ENCODE measurements at places on chromosomes 3 and 15.

- peak; percentile 73 for DNase-seq
Observed at GRCh38 chr15:96460106-96460505, 129.6 kb downstream of the NR2F2 start.

- DNase-seq, result no peak
Observed at GRCh38 chr3:128195369-128195768, 42.1 kb downstream of the EEFSEC start.

DNA sequence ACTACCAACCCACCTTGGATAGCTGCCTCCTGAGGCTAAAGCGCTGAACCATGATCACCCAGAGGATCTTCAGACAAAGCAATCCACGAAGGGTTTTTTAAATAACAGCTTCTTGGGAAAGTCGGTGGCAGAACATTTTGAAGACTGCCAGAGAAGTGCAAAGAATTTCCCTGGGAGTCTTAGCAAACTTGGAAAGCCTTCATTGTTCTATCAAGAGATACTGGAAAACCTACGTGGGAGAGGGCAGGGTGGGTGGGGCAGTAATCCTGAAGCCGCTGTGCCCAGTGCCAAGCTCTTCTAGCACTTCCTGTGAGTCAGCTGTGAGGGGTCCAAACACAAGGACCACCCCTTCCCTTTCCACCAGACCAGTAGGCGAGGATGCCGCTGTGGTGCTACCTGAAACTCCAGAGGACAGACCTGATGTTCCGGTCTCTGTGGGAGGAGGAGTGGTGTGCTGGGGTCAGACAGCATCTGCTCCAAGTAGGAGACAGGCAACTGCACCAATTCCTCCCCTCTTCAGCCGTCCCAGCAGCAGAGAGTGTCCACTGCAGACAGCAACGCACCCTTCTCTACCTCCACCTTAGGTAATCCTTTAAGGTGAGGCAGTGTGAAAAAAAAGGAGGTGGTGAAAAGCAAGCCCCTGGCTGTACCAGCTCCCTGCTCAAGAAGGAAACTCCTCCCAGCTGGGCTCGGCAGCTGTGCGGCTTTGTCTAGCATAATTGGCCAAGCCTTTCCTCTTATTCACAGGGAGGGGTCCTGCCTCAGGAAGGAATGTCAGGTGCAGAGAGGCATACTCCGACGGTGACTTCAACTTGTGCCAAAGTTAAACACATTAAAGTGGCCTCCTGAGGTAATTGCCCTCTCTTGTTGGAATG is 99.0 kb downstream of the TMCC1 start:
- peak; percentile 70 for DNase-seq

- DNase-seq, result peak; percentile 3
Observed at GRCh38 chr3:24359645-24360462, 134.8 kb downstream of the THRB start.

DNA sequence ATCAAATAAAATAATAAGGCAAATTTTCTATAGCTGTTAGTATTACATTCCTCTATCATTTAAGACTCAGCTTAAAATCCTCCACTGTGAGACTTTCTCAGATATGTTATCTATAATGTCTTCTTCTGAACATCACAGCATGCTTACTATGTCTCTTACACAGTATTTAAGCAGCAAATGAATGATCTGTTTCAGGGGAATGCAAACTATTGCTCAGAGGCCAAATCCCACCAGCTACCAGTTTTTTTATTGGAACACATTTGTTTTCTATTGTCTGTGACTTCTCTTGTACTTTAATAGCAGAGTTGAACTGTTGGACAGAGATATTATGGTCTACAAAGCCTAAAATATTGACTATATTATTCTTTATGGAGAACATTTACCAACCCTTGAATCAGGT is 59.6 kb downstream of the C3orf38 start:
- no peak for DNase-seq

GRCh38 chr3:22262386-22262785 is 511.4 kb upstream of the ZNF385D start:
- DNase-seq, result no peak

- no peak for DNase-seq
Observed at GRCh38 chr3:16466822-16467221, 46.7 kb downstream of the RFTN1 start.

GRCh38 chr15:98872774-98873173 is 134.8 kb downstream of the PGPEP1L start:
- no peak for DNase-seq

DNA sequence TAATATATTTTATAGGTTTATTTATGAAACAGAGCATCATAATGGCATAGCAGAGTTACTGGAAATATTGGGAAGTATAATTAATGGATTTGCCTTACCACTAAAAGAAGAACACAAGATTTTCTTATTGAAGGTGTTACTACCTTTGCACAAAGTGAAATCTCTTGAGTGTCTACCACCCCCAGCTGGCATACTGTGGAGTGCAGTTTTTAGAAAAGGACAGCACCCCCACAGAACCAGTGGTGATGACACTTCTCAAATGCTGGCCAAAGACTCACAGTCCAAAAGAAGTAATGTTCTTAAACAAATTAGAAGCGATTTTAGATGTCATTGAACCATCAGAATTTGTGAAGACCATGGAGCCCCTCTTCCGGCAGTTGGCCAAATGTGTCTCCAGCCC is 58.1 kb downstream of the DNAH1 start:
- DNase-seq, result no peak

DNA sequence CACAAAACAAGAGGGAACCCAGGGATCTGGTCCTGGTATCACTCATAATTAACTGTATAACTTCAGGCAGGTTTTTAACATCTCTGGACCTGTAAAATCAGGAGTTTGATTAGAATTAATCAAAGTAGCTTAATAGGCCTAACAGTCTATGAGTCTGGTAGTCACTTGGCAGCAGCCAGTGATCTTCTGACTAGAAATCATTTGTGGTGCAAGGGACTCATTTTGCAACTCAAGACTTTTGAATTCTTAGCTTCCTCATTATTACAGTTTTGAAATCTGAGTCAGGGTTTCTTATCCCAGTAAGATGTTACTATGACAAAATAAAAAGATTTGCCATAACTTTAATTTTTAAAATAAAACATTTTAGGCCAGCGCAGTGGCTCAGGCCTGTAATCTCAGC is 70.8 kb downstream of the TMCC1 start:
- no peak for DNase-seq

DNA sequence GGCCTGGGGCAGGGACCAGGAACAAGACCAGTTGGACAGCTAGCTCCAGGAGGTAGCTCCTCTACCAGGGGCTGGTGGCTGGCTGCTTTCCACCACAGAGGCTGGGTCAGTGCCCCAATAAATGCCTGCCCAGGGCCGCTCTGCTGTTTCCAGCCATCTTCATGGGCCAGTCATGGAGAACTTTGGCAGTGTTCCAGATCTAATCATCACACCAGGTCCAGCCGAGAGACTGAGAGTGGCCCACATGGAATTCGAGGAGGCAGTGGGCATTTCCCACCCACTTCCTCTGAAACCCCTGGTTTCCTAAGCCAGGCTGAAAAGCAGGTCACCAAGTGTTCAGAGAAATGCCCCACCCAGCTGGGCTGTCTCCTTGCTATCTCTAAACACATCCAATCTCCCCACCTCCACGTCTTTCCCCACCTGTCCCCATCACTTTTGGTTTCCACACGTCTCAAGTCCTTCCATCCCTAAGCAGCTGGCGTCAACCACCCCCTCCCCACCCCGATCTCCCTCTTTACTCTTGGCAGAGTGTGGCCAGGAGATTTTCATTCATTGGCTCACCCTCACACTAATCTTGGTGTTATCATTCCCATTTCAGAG is 190.0 kb upstream of the LINGO1 start:
- DNase-seq, result no peak

- DNase-seq, result peak; percentile 57
Observed at GRCh38 chr3:43894176-43895049, 203.7 kb downstream of the ABHD5 start.

- DNase-seq, result no peak
Observed at GRCh38 chr3:59486520-59486919, 436.7 kb upstream of the CFAP20DC start.

GRCh38 chr3:158264894-158265293 is 155.0 kb downstream of the RSRC1 start:
- DNase-seq, result no peak

GRCh38 chr15:61511089-61511488 is 282.0 kb upstream of the RORA start:
- no peak for DNase-seq
